ENCODE measurements at places on chromosomes 12 and 14.

GRCh38 chr14:101876555-101876938 is 87.8 kb upstream of the DYNC1H1 start:
- DNase-seq = peak; percentile 59

GRCh38 chr14:99512571-99513182 is 31.5 kb downstream of the CCNK start:
- DNase-seq = no peak

DNA sequence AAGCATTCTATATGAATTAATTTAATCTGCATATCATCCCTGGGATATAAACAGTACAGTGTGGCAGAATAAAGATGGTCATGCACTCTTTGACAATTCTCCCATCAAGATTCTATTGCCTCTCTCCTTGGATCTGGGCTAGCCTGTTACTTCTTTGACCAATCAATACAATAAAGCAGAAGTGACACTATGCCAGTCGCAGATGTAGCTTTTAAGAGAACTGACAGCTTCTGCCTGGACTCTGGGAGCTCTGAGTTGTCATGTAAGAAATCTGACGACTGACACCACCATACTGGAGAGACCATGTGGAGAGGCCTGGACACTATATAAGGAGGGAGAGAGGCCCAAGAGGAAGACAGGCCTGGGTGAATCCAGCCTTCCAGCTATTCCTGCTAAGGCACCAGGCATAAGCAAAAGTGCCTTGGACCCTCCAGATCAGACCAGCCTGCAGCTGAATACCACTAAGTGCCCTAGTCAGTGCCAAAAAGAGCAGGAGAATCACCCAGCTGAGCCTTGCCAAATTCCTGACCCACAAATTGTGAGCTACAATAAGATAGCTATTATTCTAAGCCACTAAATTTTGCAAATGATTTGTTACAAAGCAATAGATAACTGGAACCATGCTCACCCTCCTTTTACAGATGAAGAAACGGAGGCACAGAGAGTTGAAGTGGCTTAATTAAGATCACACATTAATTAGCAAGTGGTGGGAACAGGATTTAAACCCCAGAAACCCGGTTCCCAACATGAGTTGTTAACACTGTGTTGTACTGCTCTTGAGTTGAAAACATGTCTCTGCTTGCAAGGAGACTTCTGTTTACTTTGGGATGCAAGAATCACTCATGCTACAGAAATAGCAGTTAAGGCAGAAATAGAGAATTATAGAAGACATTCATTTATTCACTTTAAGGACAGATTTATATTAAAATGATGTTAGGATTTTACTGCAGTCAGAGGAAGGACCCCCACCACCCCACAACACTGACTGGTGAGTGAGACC is 84.6 kb downstream of the RIN3 start:
- DNase-seq = no peak

DNA sequence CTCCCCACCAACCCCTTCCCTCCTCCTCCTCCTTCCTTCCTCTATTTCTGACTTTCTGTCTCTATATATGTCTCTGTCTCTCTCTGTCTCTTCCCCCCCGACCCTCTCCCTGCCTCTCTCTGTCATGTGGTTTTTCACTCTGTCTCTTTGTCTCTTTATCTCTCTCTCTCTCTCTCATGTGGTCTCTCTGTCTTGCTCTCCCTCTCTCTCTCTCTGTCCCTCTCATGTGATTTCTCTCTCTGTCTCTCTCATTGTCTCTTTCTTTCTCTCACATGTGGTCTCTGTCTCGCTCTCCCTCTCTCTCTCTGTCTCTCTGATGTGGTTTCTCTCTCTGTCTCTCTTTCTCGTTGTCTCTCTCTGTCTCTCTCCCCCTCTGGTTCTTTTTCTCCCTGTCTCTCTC is 59.3 kb downstream of the PHETA1 start:
- no peak for DNase-seq

DNA sequence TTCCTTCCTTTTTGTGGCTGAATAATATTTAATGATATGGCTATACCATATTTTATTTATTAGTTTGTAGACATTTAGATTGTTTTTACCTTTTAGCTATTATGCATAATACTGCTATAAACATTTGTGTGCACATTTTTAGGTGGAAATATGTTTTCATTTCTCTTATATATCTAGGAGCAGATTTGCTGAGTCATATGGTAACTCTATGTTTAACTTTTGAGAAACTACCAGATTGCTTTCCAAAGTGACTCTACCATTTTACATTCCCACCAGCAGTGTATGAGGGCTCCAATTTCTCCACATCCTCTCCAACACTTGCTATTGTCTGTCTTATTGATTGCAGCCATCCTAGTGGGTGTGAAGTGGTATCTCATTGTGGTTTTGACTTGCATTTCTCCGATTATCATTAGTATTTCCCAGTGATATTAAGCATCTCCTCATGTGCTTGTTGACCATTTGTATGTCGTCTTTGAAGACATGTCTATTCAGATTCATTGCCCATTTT is 160.2 kb downstream of the KICS2 start:
- no peak for DNase-seq

- no peak for DNase-seq
These were observed 159.8 kb upstream of the LRIG3 start for GRCh38 chr12:59080101-59080500.

DNA sequence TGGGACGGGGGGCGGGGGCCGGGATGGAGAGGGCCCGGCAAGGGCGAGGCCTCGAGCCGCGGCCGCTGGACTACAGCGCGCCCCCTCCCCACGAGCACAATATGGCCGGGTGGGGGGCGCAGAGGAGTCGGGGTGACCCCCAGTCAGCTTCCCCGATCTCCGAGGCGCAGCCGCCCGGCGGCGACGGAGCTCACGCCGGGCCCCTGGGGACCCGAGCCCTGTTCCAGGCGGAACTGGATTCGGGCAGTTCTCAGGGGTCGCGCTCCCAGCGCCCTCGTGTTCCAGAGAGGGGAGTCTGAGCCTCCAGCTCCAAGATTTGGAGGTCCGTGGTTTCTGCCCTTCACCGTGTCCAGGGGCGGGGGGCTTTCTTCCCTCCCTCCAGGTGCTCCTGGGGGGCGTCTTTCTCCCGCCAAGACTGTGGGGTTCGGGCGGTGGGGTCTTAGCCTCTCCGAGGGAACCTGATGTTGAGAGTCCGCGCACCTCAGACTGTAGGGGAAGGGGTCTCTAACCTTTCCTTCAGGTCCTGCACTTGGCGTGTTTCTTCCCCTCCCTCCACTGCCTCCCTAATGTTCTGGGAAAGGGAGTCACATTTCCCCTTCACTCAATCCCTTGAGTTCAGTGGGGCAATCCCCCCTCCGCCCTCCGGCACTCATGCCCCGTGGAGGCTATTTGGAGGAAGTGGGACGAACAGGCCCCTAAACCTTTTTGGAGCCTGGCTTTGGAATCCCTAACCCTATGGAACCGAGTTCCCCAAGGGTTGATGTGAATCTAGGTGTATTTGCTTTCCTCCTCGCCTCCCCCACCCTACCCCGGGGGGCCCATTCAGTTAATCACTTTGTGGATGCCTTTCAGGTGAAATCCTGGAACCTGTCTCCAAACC is 584 bp downstream of the ACVR1B start:
- DNase-seq = peak; percentile 19

- DNase-seq = no peak
These were observed 13.6 kb downstream of the VEZT start for GRCh38 chr12:95231190-95231589.

GRCh38 chr12:120892265-120892664 is 11.9 kb downstream of the SPPL3 start:
- DNase-seq = no peak

DNA sequence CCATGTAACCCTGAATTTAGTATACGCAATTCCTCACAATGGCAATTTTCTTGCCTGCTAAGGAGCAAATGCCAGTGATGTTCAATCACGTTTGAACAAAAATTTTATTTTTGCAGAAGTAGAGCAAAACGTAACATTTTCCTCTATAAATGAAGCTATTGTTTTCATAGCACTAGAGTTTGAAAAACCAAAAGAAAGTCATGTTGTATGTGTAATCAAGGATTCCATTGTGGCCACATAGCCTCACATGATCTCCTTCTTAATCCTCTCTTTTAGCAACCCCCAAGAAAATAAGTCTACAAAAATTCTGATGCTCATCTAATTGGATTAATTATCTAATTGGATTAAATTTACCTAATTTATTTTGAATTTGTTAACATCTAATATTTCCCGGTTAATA is 1217.4 kb upstream of the FLRT2 start:
- DNase-seq = no peak

GRCh38 chr12:109292342-109292711 is 16.8 kb downstream of the FOXN4 start:
- DNase-seq = no peak

- no peak for DNase-seq
These were observed 101.3 kb upstream of the E2F7 start for GRCh38 chr12:77166696-77167095.

DNA sequence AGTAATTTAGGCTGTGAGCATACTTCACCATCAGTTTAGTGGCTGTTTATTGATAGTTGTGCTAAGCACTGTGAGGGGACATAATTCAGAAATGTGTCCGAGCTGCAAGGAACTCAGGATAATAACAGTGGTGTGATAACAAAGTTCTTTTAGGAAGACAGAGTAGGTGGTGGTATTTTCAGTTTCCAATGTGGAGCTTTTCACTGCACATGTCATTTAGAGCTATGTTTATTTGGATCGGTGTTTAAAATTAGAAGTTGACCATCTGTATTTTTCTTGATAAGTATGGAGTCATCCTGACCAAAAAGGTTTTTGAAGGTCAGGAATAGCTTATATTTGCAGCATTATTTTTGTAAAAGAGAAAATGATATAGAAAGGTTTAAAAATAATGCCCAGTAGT is 443.5 kb downstream of the TMTC2 start:
- DNase-seq = no peak

DNA sequence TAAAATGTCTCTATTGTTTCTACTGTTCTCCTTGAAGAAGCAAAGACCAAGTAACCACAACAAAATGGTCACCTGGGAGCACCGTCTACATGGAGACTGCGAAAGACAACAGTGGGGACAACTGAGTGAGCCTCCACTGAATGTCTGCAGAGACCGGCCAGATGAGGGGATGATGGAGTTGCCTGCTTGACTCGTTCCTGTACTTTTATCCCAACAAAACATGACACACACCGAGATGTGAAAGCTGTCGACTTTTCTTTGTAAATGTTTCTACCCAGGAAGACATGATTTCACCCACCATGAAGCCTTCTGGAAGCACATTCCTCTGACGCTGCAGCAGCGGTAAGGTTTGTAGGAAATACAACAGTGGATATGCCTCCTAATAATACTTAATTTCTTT is 66.9 kb downstream of the FOXN3 start:
- DNase-seq = no peak

DNA sequence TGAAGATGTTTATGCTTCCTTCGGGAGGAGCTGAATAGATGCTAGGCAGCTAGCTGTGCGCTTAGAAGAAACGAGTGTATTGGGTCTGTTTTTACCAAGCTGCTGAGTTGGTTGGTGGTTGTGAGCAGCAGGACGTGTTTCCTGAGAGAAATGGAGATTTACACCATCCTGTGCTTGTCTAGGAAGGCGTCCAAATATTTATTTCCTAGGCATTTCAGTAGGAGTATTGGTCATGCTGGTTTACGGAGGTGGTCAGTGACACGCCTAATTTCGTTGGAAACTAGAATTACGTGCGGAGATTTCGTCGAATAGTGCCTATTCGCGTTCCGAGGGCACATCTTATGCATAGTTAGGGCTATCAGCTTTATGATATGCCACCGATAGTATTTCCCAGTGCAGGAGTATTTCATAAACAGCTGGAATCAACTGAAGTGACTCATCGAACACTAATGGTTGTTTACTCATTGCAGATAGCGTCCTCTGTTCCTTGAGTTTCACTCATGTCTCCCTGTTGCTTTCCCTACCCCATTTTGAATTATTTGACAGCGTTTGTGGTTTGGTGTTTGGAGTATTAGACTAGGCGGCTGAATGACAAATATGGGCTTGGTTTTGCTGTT is 780 bp downstream of the TBC1D15 start:
- no peak for DNase-seq

- no peak for DNase-seq
These were observed 28.6 kb upstream of the ADGRD1 start for GRCh38 chr12:130924966-130925665.

DNA sequence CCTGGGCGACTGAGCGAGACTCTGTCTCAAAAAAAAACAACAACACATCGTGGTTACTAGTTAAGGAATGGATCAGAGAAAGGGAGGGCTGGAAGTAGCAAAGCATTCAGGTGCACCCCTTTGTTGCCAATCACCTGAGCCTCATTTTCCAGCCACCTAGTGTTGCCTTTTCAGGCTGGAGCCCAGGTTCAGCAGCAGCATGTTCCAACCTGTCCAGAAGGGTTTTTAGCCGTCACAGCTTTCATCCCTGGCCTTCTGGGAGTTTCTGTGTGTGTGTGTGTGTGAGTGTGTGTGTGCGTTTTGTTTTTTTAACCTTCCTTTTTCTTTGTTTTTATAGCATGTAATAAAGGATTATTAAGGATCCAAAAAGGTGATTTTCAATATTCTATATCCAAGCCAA is 121.1 kb upstream of the ATF1 start:
- DNase-seq = no peak

DNA sequence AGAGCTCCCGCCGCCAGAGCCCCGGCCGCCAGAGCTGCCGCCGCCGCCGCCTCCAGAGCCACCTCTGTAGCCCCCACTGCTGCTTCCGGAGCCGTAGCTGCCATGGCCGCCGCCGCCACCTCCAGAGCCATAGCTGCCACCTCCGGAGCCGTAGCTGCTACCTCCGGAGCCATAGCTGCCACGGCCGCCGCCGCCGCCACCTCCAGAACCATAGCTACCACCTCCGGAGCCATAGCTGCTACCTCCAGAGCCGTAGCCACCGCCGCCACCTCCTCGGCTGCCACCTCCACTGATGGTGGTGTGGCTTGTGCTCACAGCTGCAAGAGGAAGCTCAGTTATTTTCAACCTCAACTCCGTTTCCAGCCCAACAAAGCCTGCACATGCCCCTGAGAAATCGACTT is 4.9 kb downstream of the KRT1 start:
- no peak for DNase-seq

- DNase-seq = no peak
These were observed 149.1 kb downstream of the KIF26A start for GRCh38 chr14:104287301-104288009.

GRCh38 chr14:61074852-61075251 is 93.8 kb downstream of the SLC38A6 start:
- no peak for DNase-seq

DNA sequence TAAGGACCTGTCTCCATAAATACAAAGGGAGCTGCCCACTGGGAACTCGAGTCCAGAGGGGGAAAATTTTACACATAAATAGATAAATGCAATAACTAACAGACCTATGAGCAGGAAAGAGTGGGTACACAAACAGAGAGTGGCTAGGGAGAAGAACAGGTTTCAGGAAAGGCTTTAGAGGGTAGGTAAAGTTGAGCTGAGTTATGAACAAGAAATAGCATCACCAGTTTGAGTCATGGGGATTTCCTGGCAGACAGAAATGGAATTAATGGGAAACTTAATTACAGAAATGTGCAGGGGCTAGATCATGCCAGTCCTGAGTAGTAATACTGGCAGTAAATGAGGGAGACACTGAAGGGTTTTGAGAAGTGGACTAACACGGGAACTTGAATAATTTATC is 58.0 kb upstream of the CCDC175 start:
- DNase-seq = no peak

GRCh38 chr12:30813525-30814294 is 59.0 kb upstream of the CAPRIN2 start:
- no peak for DNase-seq
